Esophagus mucosa (tissue), 1 donor: ENCODE measurements at places on chromosomes 11 and 22. TPM values are rescaled to one million over a fixed set of nuclear protein-coding genes. Genes with fewer than 3 reads are reported as not detected.
A peak's percentile ranks its signal among the peaks of the same experiment; 100 is the strongest.

DNA sequence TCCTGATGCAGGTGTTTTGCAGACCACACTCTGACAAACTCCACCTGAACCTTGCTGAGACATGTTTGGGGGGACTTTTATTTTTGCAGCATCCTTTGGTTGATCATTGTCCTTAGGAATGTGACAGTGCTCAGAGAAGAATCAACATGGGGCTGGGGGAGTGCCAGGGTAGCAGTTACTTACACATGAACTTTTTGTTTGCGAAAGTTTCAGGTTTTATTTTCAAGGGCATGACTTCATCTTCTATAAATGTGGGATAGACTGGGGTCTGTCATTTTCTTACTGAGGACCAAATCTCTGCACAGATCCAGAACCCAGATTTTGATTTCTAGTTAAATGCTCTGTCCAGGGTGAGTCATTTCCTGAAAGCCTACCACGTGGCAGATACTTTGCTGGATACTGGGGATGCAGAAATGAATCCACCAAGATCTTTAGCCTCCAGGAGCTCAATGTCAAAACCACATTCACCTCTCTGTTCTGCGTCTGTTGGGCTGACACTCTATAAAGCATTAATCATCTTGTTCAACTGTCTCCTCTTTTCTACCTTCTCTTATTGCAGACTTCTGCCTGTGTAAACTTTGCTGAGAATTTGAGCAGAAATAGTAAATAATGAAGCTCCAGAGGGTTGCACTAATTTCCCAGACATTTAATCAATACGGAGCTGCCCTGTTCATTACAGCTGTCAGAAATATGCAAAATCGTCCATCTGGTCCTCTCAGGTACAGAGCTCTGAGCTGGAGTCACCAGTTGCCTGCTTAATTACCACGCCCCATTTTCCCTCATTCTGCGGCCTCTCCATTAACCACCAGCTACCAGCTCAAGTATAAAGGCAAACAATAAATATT lies 387.9 kb downstream of the MIAT start:
- no peak for ATAC-seq

DNA sequence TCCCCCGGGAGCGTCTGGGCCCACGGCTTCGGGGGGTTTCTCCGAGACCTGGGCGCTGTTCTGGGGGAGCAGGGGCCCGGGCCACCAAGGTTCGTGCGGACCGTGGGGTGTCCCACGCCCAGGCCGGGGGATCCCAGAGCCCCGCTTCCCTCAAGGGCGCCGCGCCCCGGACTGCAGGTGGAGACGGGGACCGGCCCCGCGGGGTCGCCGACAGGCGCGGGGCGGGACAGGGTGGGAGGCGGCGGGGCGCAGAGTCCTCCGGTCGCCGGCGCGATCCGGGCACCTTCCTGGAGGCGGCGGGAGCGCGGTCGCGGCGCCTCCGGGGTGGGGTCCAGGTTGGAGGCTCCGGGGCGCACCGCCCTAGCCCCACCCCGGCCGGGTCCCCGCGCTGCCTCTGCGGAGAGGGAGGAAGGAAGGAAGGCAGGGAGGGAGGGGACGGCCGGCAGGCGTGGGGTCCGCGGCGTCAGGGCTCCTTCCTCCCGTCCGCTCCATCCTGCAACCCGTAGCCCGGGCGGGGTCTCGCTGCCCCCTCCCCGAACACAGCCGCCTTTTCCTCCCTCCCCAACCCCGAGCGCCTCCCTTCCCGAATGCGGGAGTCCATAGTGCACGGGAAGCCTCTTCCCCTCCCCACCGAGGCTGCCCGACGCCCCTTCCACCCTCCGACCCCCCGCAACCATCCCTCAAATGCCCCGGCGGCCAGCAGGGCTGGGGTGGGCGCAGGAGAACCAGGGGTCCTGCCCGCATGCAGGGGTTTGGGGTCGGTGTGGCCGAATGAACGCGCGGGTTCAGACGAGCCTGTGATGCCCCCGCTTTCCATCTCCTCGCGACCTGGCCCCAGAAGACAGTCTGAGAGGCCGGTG lies 4.3 kb upstream of the ZBED4 start:
- no peak for ATAC-seq

Gene CLCF1
- 1.6 TPM for total RNA-seq

Gene HBG1
- total RNA-seq: not detected

- peak; percentile 53 for ATAC-seq
Measured at GRCh38 chr11:69674267-69674885, 777 bp downstream of the LTO1 start.

Gene ABCG4
- 0.52 TPM for total RNA-seq
